Mesangial cell (primary cell): ENCODE measurements at places on chromosomes 7 and 10. TPM values are rescaled to one million over a fixed set of nuclear protein-coding genes. Genes with fewer than 3 reads are reported as not detected.

Gene TDRD1
- total RNA-seq: not detected in 2 replicates

Gene DEPP1
- total RNA-seq: 7.3 and 10.5 TPM in 2 replicates

Gene AOAH
- 0.38 and 0.49 TPM in 2 replicates for total RNA-seq

Gene TFR2
- 0.33 and 0.63 TPM in 2 replicates for total RNA-seq

Gene COPS6
- total RNA-seq: 64.1 and 82.9 TPM in 2 replicates

Gene GPR146
- under 0.01 and 1.5 TPM in 2 replicates for total RNA-seq

Gene ITGB8
- 14.7 and 46.4 TPM in 2 replicates for total RNA-seq

Gene NPFFR1
- total RNA-seq: under 0.01 and 0.13 TPM in 2 replicates

Gene CLCN1
- total RNA-seq: not detected in 2 replicates

Gene SCART1
- under 0.01 and 1.4 TPM in 2 replicates for total RNA-seq

Gene PTPRZ1
- 0.81 TPM in 1 of 2 replicates, not detected in the other for total RNA-seq

Gene PNLIP
- total RNA-seq: not detected in 2 replicates

Gene WDR11
- total RNA-seq: 25.7 and 33.3 TPM in 2 replicates

Gene CUL1
- 26.4 and 39.9 TPM in 2 replicates for total RNA-seq

Gene CYP2C19
- total RNA-seq: not detected in 2 replicates

Gene HTRA1
- total RNA-seq: 83.4 and 265 TPM in 2 replicates

Gene SEMA3C
- 72.4 and 161 TPM in 2 replicates for total RNA-seq

Gene TUBAL3
- not detected in 2 replicates for total RNA-seq

Gene SORCS1
- total RNA-seq: under 0.01 and 0.38 TPM in 2 replicates

Gene CPN1
- not detected in 2 replicates for total RNA-seq

Gene TCAF2
- total RNA-seq: 0.38 and 0.98 TPM in 2 replicates

Gene ERVW-1
- not detected in 2 replicates for total RNA-seq

Gene FAM13C
- 0.16 and 0.51 TPM in 2 replicates for total RNA-seq

Gene TAS2R41
- not detected in 2 replicates for total RNA-seq

Gene NRCAM
- total RNA-seq: 0.98 and 4.9 TPM in 2 replicates

Gene CALN1
- total RNA-seq: not detected in 2 replicates

Gene OR2A14
- total RNA-seq: not detected in 2 replicates

Gene STEAP1B
- total RNA-seq: 0.13 and 0.65 TPM in 2 replicates

Gene GTF2IRD1
- 25.9 and 57.0 TPM in 2 replicates for total RNA-seq
